ENCODE measurements at places on chromosomes 16 and 17.

GRCh38 chr16:19481296-19481695 lies 40.6 kb downstream of the GDE1 start:
- no peak for DNase-seq

GRCh38 chr16:84505249-84506187 lies 1.1 kb upstream of the MEAK7 start:
- no peak for DNase-seq

DNA sequence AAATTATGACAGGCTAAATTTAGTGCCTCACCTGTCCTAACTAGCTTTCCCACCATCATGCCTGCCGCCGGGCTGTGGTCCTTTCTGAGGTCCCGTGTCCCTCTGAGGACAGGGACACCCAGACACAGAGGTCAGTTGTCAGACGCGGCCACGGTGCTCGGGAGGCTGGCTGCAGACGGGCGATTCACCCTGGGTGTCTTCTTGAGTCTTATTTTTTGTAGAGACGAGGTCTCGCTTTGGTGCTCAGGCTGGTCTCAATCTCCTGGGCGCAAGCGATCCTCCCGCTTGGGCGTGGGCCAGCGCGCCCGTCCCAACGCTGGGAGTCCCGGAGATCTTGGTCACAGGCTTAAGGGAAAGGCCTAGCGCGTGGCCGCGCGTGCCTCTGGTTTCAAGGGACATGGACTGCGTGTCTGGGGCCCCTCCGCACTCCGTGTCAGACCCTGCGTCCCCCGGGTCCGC lies 797 bp upstream of the RAB11FIP3 start:
- DNase-seq = no peak

- no peak for DNase-seq
Observed at GRCh38 chr17:43217614-43218087, 6.0 kb downstream of the TMEM106A start.

DNA sequence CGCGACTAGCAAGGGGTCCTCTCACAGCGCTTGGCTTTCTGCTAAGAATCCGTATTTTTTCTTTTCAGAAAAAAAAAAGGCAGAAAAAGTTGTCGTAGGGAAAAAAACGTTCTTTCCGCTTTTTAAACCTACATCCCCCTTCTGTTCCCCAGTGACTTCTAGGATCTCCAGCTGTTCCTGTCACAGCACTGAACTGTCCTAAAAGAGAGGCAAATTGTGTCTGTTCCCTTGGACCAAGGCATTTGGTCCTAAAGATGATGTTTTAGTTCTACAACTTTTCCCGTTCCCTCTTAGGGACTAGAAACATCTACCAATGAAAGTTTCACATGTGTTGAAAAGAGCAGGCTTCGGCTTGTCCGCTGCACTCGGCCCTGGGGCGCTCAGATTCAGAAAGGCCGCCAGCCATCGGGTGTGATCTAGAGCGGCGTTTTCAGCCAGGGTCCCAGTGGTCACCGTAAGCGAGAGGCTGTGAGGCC lies 100.7 kb upstream of the CHMP6 start:
- DNase-seq = no peak

DNA sequence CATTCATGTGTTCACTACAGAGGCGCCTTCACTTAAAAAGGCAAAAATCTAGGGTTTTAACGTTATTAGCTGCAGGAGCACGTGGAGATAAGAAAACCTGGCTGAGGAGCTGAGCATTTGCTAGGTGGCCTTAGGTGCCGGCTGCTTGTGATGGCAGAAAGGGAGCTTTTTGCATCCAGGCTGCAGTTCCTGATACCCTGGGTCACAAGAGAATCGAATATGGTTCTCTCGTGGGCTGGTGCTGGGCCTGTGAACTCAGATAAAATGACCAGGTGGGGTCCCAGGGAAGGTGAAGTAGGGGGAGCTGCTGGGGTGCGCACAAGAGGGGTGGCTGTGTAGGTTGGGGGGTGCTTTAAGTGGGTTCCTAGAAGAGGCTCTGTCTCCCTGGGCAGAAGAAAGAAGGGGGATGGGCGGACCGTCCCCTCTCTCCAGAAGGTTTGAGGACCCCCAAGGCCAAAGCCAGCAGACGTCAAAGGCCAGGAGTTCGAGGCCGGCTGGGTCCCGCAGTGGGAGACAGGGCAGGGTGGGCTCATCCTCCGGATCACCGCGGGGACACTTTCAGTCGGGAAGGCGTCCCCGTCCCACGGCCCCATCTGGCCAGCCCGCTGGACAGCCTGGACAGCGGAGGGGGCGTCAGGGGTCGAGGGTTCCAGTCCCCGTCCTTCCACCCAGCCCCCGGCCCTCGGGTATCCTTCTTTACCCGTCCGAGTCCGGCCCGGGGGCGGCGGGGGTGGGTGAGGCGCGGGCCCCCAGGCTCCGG lies 740 bp upstream of the CMIP start:
- DNase-seq = no peak

- DNase-seq = no peak
Observed at GRCh38 chr17:1592751-1593629, 30.4 kb upstream of the PITPNA start.

GRCh38 chr17:10600571-10600970 lies 51.1 kb upstream of the MYH2 start:
- DNase-seq = no peak
